ENCODE measurements at places on chromosomes 11 and 22. TPM values are rescaled to one million over a fixed set of nuclear protein-coding genes. Genes with fewer than 3 reads are reported as not detected.

DNA sequence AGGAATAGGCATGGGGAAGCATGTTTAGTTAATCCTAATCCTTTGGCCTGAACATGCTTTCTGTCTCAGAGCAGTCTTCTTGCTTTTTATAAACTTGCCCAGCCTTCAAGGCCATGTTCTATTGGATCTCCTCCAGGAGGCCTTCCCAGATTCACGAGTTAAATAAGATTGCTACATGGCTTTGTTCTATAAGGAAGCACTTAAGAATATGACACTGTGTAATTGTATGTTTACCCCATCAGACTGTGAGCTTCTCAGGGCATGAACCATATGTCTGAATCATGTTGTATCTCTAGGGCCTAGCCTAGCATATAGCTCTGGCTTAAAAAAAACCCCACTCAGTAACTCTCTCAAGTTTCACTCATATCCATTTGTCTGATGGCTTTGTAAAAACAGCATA, 26.4 kb upstream of the UCP3 start:
- DNase-seq = no peak

GRCh38 chr11:23473782-23474181, 613.5 kb upstream of the CCDC179 start:
- no peak for DNase-seq

GRCh38 chr22:43269646-43270045, 73.5 kb downstream of the SCUBE1 start:
- DNase-seq = no peak

Gene TRIM29
- 0.62 TPM for polyA plus RNA-seq

DNA sequence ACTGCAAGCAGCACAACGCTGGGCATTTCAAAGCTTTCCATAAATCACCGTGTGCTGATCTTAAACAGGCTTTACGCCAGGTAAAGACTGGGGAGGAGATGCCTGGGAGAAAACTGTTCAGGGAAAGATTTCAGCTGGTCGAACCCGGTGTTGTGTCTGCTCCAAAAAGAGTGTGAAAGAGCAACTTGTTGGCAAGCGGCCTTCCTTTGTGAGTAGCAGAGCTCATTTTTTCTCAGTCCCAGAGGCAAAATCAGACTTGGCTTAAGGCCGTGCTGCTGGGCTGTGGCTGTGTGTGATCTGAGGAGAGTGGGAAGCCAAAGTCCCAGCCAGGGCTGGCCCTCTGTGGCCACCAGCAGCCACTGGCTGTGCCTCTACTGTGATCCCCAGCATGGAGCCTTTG, 75.7 kb upstream of the E2F8 start:
- DNase-seq = no peak

- no peak for DNase-seq
Measured at GRCh38 chr11:106092446-106092845, 15.0 kb downstream of the AASDHPPT start.

- no peak for DNase-seq
Measured at GRCh38 chr11:24965748-24966147, 468.9 kb downstream of the LUZP2 start.

DNA sequence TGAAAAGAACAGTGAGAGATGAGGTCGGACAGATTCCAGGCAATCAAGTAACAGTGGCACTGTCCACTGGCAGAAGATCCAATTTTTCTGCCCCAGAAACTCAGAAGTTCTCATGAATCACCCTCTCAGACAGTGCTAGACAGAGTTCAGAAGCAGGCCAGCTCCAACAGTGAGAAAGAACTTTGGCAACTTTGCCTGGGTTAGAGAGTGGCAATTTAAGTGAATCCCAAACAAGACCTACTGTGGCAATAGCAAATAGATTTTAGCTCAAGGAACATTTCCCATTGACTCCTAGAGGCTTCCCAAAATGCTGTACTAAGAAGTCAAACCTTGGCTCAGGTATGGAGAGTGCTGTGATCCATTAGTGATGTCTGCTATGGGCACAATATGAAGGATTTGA, 12.3 kb downstream of the CD44 start:
- no peak for DNase-seq

DNA sequence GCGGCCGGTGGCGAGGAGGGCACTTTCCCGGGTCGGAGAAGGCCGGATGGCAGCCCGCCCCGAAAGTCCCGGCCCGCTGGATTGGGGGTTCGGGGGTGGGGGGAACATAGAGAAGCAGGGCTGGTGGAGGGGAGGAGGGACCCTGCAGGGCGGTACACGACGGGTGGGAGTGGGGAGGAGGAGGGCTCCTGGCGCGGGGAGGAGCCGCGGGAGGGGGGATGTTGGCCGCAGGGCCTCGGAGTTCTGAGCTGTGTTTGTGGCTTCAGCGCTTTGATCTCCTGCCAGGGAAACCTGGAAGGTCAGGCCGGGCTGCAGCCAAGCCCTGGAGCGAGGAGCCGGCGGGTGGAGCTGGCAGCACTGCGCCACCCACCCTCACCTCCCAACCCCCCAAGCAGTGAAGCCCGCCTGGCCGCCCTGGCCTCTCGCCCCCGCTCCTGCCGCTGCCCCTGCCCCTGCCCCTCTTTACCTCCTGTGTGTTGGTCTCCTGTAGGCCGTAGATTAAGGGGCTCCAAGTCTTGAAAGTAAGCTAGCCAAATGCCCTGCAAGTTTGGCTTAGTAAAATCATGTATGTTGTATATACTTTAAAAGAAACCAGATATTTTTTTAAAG, 30.9 kb downstream of the C22orf31 start:
- no peak for DNase-seq

GRCh38 chr11:128516886-128517285, 70.5 kb downstream of the ETS1 start:
- no peak for DNase-seq

- DNase-seq = no peak
Measured at GRCh38 chr11:83158965-83159901, 2.3 kb downstream of the PCF11 start.

GRCh38 chr11:69862331-69862771, 43.1 kb upstream of the FGF3 start:
- no peak for DNase-seq

Gene PRR33
- polyA plus RNA-seq = 0.29 TPM

GRCh38 chr11:125401235-125401634, 94.8 kb downstream of the FEZ1 start:
- DNase-seq = no peak

Gene FOXRED1
- polyA plus RNA-seq = 56.9 TPM

GRCh38 chr22:20503816-20504215, 3.6 kb upstream of the MED15 start:
- DNase-seq = no peak

Gene SHISA8
- 0.36 TPM for polyA plus RNA-seq

DNA sequence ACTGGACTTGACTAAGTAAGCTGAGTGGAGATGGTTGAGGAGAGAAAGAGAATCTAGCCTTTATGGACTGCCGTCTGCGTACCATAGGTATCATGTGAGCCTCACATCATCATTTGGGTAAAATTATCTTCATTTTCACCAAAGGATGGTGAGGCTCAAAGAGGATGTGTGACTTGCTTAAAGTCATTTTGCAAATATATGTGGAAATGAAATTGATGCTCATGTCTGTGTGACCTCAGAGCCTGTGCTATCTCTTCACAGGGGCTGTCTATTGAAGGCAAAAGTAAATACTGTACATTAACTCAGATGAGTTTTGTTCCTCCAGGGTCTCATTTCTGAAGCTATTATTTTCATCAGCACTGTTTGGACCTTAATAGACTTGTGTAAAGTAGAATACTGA, 83.3 kb upstream of the ALKBH3 start:
- DNase-seq = no peak

Gene DBX1
- polyA plus RNA-seq = not detected

GRCh38 chr22:22032906-22033802, 50.6 kb upstream of the TOP3B start:
- no peak for DNase-seq

DNA sequence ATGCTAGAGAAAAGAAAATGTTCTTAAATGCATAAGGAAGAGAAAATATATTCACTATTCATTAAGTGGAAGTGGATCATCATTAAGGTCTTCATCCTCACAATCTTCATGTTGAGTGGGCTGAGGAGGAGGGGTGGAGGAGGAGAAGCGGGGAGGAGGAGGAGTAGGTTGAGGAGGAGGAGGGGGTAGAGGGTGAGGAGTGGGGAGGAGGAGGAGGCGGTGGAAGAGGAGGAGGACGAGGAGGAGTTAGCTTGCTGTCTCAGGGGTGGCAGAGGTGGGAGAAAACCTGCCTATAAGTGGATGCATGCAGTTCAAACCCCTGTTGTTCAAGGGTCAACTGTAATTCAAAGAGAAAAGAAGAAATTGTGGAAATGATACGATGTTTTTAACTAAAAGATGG, 71.6 kb downstream of the MYEOV start:
- no peak for DNase-seq

Gene CACNA1I
- 0.09 TPM for polyA plus RNA-seq

Gene ART1
- not detected for polyA plus RNA-seq

- DNase-seq = no peak
Measured at GRCh38 chr11:117090111-117090706, 8.0 kb downstream of the SIK3 start.

GRCh38 chr11:45043755-45044475, 93.2 kb upstream of the TP53I11 start:
- no peak for DNase-seq

DNA sequence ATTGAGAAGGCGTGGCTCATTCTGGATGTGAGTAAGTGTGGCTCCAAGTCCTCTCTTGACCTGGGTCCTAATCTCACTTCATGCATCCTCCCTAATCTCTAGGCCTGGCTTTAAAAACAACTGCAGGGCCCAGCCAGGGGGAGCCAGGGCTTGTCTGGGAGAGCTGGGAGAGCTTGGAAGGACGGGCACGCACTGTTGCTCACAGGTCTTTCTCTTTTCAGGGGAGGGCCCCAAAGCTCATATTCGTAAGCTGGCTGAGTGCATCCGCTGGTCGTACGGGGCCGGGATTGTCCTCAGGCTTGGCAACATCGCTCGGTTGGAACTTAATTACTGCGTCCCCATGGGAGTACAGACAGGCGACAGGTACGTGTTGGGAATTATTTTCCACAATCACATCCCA, 34.1 kb upstream of the PARVB start:
- no peak for DNase-seq

DNA sequence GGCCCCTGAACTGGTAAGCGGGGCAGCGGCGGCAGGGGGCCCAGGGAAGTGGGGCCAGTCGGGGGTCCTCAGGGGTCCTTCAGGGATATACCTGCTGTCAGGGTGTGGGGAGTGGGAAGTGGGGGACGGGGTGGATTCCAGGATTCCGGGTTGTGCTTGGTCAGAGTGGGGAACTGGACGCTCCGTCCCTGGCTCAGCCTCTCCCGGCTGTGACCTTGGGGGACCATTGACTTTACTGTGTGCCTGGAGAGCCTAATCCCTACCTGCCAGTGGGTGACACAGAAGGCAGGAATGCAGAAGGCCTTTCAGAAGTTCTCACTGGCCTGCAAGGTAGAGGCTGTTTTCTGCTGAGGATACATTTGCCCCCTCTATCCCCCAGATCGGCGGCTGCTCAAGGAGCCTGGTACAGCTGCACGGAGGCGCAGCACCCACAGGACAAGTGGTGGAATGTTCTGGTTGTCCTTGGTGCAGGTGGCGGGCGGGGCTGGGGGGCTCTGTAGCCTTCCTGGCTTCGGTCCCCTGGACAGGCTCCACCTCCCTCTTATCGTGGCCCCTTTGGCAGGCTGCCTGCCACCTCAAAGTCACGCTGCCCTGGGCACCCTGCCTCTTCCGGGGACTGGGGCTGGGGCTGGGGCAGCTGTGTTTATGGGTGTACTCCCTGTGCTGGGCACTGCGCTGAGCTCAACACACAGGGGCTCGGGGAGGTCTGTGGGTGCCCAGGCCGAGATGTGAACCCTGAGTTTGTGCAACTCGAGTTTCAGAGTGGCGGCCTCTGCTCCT, 18.4 kb downstream of the KCNQ1 start:
- no peak for DNase-seq

Measured in renal cortex interstitium (tissue), 15 donors.